ENCODE measurements at places on chromosomes 1 and 21. TPM values are rescaled to one million over a fixed set of nuclear protein-coding genes. Genes with fewer than 3 reads are reported as not detected.
A peak's percentile ranks its signal among the peaks of the same experiment; 100 is the strongest.

GRCh38 chr21:41864311-41865001 lies 14.7 kb downstream of the PRDM15 start:
- DNase-seq: no peak

DNA sequence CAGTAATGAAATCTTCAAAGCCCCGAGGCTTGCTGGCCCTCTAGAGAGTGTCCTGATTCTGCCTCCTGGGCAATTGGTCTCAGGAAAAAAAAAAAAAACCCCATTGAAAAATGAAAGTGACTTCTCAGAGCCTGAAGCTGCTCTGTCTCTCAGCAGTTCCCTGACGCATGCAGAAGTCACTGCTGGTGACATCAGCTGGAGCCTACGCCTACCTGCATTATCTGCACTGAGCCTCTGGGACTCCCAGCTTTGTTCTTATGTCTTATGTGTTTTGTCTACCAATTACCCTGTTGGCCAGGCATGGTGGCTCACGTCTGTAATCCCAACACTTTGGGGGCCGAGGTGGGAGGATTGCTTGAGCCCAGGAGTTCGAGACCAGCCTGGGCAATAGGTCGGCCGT lies 10.1 kb upstream of the SLC25A33 start:
- DNase-seq: peak; percentile 48

- no peak for DNase-seq
Observed at GRCh38 chr1:234592240-234592639, 17.7 kb downstream of the IRF2BP2 start.

DNA sequence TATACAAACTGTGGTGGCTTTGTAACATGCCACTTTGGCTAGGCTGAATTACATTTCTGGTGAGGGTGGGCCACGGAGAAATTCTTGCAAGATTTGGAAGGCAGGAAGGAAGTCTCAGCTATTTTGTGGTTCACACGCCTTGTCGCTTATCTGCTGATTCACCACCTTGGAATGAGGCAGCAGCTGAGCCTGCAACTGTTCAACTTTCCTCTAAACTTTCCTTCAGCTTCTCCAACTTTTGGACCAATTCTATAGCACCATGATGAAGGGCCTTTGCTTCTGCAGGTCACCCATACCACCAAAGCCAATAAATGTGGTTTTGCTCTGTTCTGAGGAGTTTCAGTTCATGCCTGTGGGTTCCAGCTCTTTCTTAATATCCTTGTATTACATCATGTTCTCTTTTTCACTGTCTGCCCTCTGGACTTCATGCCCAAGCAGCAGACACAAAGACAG lies 337.6 kb upstream of the SNX7 start:
- peak; percentile 96 for DNase-seq

- no peak for DNase-seq
Observed at GRCh38 chr21:46482846-46483231, 24.1 kb downstream of the DIP2A start.

- DNase-seq: no peak
Observed at GRCh38 chr21:33115631-33116510, 45.9 kb downstream of the OLIG1 start.

- no peak for DNase-seq
Observed at GRCh38 chr1:228291906-228292608, 84.2 kb downstream of the OBSCN start.

DNA sequence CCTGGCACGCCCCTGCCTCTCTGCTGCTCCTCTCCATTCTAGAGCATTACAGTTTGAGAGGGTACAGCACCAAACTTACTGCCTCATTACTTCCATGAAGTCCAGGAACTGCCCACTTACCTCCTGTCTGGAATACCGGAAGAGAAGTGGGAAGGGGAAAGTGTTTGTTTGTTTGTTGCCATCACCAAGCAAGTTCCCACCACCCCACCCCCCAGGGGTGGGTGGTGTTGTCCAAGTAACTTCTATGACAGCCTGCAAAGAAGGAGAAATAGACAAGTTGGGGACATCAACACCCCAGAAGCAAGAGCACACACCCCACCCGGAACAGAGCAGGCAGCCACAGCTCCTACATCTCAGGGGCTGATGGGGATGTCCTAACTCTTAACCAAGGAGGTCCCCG lies 18.0 kb downstream of the OPTC start:
- DNase-seq: no peak

DNA sequence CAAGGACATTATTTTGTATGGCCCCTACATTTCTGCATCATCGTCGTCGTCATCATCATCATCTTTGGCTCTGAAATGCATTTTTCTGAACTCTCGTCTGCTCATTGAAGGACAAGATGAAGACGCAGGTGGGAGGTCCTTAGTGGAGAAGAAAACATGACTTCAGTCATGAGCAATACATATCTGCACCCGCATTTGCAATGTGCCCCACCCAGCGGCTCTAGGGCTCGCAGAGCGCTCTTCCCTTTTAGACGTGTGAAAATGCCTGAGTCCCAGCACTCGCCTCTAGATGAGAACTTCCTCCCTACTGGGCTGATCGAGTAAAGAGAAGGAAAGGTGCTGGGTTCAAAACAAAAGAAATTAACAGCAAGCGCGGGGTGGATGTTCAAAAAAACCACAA lies 10.1 kb downstream of the C1orf174 start:
- no peak for DNase-seq

DNA sequence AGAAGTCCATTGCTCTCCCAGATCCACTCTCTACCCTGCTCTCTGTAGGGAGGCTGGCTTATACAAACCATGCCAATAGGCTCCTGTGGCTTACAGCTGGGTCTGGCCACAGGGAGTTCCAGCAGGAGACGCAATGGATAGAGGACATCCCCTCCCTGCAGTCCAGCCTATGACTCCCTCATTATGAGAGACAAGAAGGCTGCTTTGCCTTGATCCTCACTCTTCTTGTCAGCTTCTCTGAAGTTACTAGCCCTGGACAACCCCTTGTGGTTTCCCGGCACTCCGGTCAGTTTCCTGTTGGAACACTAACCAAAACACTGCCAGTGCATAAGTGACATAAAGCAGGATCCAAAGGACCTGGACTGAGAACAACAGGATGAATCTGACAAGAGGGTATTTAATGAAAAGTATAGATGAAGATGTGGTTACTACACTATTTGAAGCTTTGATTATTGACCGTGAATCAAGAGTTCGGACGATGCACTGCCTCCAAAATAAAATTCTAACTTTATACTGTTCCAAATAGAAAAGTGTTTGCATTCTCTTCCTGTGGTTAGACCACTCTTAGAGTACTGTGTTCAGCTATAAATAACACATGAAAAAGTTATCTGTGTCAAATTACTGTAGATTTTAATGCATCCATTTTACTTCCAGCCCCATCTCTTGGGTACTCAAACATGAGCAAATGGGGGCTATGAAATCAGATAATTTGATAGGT lies 32.7 kb upstream of the ZNF326 start:
- DNase-seq: peak; percentile 68

- no peak for DNase-seq
Observed at GRCh38 chr1:54296666-54297065, 96.7 kb downstream of the MRPL37 start.

DNA sequence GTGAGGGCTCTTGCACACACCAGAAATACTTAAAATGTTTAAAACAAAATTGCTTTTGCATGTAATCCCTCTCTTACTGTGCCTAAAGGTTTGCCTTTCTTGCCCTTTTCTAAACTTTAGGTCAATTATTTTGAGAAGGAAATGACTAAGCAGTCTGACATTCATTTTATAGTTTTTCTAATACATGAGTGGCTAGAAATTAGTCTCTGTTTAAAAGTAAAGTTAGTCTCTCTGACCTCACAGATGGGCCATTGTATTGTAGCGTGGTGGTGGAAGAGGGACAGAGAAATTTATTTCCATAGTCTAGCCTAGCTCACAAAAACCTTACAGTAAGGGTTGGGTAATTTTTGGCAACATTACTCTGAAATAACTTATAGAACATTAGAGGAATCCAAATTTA lies 3.6 kb upstream of the COL11A1 start:
- peak; percentile 13 for DNase-seq

SPRR2G gene
- not detected for total RNA-seq

NBPF10 gene
- 1.4 TPM for total RNA-seq

RUNX3 gene
- not detected for total RNA-seq

FCRL1 gene
- total RNA-seq: not detected

PODN gene
- total RNA-seq: 0.56 TPM

Measured in IMR-90 (cell line).